Glutamatergic neuron (in vitro differentiated cells): ENCODE measurements at places on chromosomes 2 and 18. TPM values are rescaled to one million over a fixed set of nuclear protein-coding genes. Genes with fewer than 3 reads are reported as not detected.
A peak's percentile ranks its signal among the peaks of the same experiment; 100 is the strongest.

DNA sequence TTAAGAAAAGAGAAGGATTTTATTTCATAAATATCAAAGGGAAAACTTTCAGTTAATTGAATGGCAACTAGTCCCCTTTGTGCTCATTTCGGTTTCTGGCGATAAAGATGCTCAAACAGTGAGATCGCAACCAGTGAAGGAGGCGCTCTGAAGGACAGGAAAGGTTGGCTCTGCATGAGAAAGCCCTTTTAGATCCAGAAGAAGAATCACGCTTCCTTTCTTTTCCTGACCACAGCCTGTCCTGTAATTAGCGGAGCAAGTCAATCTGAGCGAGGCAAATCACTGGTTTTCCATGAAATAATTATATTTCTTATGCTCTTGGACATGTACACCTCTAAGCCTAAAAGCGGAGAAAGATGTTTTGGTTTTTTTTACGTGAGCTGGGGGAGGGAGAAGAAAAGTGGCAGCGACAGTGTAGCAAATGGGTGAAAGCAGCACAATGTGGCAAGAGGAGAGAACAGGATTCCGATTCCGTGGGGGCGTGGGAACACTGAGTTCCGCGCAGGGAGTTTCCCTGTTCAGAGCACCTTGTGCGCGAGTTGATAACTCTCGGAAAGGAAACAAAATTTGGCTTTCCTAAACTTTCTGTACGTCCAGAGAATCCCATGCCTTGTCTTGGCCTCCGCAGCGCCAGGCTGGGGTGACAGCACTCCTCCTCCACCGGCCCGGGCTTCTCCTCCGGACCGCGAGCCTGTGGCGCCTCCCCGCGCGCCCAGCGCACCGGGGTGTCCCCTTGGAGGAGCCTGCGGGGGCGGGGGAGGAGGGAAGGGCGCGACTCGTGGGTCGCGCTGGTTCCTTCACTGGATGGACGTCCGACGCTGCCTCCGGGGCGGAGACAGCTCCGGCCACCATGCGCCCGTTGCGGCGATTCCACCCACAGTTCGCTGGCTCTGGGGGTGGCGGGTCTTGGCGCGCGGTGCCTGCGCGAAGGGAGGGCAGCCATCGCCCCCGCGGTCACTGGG is 620 bp upstream of the SLC9A2 start:
- H3K36me3 ChIP-seq, result no peaks in the 10 kb centered on the region
- H3K4me3 ChIP-seq, result peak overlapping the region; percentile 89
- no peak overlapping the region for H3K27ac ChIP-seq

The IL1RL1 gene
- not detected for total RNA-seq

The LBX2 gene
- total RNA-seq, result 0.96 TPM

GRCh38 chr2:8457092-8457481 is 224.8 kb upstream of the ID2 start:
- H3K36me3 ChIP-seq, result no peaks in the 10 kb centered on the region
- no peaks in the 10 kb centered on the region for H3K4me1 ChIP-seq
- peaks cover 9% of the 10 kb centered on the region for H3K27me3 ChIP-seq
- H3K27ac ChIP-seq, result no peak overlapping the region
- DNase-seq, result no peak

DNA sequence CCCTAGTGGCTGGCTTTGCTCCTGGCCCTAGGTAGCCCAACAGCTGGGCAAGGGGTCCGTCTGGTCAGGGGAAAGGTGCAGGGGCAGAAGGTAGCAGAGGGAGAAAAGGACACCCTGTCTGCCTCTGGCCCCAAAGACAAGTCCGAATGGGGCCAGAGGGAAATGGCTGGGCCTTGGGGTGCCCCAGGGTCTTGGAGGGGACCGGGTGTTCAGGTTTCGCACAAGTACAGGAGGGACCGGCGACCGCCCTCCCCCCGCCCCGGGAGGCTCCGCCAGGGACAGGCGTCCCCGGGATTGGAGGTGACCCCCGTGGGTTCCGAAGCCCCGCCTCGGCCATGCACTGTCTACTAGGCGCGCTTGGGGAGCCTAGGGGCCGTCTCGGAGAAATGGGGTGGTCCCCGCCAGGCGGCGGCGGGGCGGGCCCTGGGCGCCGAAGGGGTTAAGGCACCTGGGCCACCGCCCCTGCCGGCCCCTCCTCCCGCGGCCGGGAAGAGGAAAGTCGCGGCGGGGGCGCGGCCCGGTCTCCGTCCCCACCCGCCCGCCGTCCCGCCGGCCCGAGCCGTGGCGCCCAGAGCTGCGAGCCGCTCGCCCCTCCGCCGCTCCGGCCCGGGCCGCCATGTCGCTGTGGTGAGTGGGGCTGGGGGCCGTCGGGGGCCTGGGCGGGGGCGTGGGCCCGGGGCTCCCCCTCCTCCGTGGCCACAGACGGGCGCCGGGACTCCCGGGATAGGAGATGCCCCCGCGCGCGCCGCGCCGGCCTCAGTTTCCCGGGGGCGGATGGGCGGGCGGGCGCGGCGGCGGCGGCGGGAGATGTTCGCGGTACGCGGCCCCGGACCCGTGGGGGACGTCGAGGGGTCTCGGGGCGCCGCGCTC is at the start of gene B3GNT7:
Gene B3GNT7 (plus strand): TSS at position 523 of the 870 bp plus-strand sequence. CDS start 94 bp downstream, at position 617.
- DNase-seq, result no peak
- peak within 1 kb of the TSS; percentile 67 for H3K4me3 ChIP-seq
- H3K27ac ChIP-seq, result no peak within 1 kb of the TSS

The LRPPRC gene
- 88.0 TPM for total RNA-seq
